Hepatocyte (in vitro differentiated cells): ENCODE measurements at places on chromosomes 6 and 20. TPM values are rescaled to one million over a fixed set of nuclear protein-coding genes. Genes with fewer than 3 reads are reported as not detected.
A peak's percentile ranks its signal among the peaks of the same experiment; 100 is the strongest.

DNA sequence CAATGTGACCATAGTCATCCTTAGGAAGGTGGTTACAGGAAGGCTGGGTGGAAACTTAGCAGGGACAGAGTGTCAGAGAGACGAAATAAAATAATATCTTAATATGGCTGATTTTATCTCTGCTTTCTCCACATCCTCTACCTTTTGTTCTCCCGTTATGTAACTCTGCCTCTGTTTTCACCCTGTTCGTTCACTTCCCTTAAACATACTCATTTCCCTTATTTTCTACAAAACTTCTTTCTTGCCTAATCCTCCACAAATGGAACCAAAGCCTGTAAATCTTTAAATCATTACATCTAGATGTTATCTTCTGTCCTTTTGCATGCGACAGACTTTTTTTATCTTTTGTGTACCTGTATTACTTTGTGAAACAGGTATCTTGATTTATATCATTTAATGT, 23.3 kb upstream of the CRIP3 start:
- DNase-seq: no peak

- no peak for DNase-seq
Observed at GRCh38 chr6:111477481-111477938, 5.5 kb downstream of the REV3L start.

DNA sequence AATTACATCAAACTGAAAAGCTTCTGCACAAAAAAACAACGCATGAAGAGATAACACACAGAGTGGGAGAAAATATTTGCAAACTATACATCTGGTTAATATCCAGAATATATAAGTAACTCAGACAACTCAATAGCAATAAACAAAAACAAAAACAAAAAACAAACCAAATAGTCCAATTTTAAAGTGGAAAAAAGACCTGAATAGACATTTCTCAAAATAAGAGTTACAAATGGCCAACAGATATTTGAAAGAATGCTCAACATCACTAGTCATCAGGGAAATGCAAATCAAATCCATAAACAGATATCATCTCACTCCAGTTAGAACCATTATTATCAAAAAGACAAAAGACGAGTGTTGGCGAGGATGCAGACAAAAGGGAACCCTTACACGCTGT, 28.8 kb upstream of the TOP1 start:
- no peak for DNase-seq

- DNase-seq: peak; percentile 8
Observed at GRCh38 chr6:140460267-140460666, 1085.8 kb upstream of the CITED2 start.

- DNase-seq: no peak
Observed at GRCh38 chr6:158653577-158654354, 3.9 kb downstream of the SYTL3 start.

GRCh38 chr6:107731422-107732319, 92.4 kb downstream of the SCML4 start:
- peak; percentile 27 for DNase-seq

OR12D2 gene
- not detected in 2 replicates for total RNA-seq

HLA-DRB1 gene
- 59.1 and 60.6 TPM in 2 replicates for total RNA-seq
